ENCODE measurements at places on chromosomes 1 and 21.

DNA sequence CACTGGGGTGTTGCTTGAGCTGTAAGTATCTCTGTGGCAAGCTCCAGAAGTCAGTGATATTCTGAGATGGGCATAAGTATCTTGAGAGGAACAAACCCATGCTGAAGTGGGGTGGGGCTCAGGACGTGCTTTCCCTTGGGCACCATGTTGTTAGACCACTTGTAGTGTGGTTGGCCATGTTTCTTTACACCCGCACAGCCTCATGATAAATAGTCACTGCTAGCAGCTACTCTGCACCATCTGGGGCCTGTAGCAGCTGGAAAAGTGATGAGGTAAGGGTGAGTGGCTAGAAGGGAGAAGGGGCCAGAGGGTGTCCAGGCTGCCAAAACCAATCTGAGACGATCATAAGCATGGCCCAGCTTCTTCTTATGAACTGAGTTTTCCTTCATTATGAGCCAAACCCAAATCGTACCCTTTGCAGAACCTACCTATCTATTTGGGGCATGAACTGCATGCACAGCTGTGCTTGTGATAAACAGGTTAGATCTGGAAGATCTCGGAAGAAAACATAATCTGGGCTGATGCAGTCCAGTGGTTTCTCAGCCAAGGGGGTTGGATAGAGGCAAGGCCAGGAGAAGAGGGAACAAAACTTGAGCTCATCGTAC lies 91.9 kb upstream of the IRF2BP2 start:
- no peak for DNase-seq

GRCh38 chr1:26727476-26727875 lies 31.7 kb downstream of the ARID1A start:
- no peak for DNase-seq

DNA sequence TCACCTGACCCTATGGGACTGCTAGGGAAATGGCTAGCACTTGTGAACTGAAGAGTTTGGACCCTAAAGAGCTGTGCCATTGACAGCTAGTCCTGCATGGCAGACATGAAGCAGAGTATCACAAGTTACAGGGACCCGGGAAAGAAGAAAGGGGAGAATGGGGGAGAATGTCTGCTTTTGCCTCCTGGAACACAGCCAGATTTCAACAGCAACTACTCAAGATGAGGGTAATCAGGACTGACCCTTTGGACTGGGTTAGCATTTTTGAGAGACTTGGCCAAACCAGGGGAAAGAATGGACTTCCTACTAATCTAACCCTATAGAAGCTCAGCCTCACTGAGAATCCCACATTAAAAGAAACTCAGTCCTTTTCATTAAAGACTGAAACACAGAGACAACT lies 8.7 kb upstream of the UTP25 start:
- DNase-seq = no peak

DNA sequence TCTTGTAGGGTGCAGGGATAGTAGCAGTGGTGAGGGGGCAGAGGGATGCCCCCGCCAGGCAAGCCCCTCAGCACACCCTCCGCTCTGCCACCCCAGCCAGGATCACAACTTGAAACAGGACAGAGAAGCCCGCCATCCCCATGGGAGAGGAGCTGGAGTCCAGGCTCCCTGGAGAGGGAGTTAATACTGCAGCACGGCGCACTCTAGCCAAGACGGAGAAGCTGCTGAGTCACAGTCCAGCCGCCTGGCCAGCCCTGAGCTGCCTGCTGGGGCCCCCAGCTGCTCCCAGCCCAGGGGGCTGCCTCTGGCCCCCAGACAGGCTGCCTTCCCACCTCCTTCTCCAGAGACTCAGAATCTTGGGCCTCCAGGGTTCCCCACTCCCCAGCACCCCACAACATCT lies 87.2 kb downstream of the SYT2 start:
- DNase-seq = peak; percentile 34

- no peak for DNase-seq
Measured at GRCh38 chr1:53376041-53376461, 48.2 kb upstream of the LRP8 start.

GRCh38 chr1:244536316-244536715 lies 75.2 kb downstream of the CATSPERE start:
- no peak for DNase-seq

DNA sequence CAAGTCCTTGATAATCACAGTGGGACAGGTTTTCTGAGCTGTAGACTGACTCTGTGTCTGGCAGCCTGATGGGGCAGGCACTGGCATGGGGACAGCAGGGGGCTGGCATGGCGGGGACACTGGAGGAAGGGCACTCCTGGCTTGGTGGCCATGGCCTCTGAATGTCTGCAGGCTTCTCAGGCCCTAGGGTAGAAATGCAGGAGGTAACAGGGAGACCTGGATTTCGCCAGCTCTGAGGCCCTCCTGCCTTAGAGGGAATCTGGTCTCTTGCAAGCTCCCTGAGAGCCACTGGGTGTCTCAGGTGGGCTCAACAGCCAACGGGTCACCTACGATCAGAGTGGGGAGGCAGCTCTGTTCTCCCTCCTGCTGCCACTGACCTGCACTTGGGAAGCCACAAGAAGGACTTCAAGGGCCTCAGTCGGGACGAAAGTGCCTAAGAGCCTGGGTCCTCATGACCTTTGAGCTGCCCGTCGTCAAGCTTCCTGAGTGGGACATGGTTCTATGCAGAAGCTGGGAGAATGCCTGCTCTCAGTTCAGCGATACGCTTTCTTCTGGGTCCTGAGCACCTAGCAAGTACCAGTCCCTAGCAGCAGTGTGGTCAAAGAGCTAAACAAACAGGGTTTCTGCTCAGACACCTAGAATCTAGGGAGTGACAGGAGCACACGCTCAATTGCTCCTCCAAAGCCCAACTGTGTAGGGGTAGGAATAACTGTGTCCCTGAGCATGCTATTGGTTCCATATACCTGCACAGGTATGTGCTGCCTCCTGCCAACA lies 569.0 kb downstream of the PTPRU start:
- DNase-seq = no peak

DNA sequence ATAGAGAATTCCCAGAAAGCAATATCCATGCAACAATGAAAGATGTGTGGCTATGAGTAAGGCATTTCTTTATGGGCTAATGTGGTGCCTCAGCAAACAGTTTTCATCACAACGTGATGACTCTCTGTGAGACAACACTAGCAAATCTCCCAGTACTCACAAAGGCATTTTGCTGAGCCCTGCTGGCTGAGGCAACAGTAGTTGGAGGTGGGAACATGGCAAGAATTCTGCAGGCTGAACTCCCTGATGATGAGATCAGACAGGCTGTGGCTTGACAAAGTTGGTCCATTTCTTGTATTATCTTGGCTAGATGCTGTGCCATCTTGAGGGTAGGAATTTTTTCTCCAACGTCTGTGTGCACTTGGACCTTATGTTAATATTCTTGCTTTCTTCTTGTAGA lies 24.6 kb downstream of the PROX1 start:
- DNase-seq = no peak

DNA sequence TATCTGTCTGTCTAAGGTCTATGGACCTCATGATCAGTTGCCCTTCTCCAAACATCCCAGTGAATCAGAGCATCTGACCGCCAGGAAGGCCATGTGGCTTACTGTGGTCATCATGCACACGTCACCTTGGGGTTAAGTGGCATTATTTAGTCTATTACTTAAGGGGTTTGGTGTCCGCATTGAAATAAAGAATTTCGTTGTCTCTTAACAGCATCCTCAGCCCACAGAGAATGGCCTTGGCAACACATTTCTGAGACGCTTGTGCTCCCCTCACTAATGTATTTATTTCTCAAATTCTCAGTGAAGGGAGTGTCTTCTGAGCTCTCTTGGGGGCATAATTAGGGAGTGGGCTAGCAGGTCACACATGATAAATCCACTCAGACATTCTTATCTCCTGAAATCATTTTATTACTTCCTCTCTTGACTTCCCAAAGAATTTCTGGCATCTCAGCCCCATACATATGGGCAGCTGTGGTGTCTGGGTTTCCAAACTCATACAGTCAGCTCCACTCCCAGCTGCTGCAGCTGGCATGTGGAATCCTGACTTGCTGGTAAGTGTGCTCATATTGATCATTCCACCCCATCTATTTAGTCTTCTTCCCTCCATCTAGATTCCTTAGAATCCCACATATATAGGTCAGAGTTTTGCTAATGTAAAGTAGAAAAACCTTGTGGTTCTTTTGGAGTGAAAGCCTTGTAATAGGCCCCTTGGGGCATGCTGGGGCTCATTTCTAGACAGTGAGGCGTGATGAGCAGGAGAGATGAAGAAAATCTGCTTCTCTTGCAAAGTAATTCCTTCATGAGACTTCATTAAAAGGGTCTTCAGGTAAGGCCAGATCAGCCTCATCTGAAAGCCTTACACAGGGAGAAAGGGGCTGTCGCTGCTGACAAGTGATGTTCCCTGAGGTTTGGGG lies 110.5 kb downstream of the HHAT start:
- DNase-seq = peak; percentile 35

DNA sequence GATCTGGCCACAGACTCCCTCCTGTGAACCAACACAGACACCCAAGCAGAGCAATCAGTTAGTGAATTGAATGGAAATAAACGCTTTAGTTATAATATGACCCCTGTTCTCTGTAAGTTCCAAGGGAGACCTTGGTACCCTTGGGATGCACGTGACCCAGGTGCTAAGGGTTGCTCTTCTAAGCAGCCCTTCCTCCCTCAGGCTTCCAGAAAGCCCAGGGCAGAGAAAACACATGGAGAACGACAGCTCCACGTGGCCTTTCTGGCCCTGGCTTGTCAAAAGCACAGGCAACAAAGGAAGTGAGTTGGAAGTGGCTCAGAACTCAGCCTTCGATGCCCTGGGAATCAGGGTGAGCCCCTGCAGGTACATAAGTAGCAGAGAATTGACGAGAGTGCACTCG lies 57.4 kb downstream of the LACTBL1 start:
- DNase-seq = no peak

DNA sequence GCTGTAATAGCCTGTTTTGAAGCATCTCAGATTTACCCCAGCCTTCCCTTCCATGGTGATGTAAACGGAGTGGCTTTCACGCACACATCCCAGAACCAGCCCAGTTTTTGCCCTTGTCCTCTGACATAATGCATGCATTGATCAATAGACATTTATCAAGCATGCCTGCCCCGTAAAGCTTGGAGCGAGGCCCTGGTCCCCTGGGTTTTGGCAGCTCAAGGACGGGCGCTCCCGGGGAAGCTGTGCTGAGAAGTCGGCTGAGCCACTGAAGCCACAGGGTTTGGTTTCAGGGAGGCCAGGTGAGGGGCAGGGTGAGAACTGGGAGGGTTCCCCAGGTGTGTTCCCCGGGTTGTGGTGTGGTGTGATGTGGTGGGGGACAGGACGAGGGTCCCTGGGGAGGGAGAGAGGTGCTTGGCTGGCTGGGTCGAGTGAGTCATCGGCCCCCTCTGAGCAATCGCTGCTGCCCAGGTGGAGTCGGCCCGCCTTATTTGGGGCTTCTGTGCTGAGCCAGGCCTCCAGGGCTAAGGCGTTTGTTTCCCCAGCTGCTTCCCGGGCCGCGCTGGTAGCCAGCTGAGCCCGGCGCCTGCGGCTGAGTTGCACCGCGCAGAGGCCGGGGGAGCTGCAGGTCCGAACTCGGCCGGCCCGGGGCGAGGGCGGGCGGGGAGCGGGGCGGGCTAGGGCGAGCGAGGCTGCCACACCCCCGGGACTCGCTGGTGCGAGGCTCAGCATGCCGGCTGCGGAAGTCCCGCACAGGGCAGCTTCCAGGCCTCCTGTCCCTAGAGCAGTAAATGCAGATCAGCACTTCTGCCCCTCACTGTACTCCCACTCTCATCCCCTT lies 23.6 kb downstream of the ATP2B4 start:
- DNase-seq = peak; percentile 54

- DNase-seq = no peak
Measured at GRCh38 chr21:33162436-33162951, 67.2 kb upstream of the IFNAR2 start.

- no peak for DNase-seq
Measured at GRCh38 chr21:44697811-44698734, 1.1 kb downstream of the KRTAP10-12 start.

- peak; percentile 82 for DNase-seq
Measured at GRCh38 chr21:37072274-37072987, 440 bp downstream of the PIGP start.

GRCh38 chr1:53372501-53372951 lies 44.7 kb upstream of the LRP8 start:
- no peak for DNase-seq

DNA sequence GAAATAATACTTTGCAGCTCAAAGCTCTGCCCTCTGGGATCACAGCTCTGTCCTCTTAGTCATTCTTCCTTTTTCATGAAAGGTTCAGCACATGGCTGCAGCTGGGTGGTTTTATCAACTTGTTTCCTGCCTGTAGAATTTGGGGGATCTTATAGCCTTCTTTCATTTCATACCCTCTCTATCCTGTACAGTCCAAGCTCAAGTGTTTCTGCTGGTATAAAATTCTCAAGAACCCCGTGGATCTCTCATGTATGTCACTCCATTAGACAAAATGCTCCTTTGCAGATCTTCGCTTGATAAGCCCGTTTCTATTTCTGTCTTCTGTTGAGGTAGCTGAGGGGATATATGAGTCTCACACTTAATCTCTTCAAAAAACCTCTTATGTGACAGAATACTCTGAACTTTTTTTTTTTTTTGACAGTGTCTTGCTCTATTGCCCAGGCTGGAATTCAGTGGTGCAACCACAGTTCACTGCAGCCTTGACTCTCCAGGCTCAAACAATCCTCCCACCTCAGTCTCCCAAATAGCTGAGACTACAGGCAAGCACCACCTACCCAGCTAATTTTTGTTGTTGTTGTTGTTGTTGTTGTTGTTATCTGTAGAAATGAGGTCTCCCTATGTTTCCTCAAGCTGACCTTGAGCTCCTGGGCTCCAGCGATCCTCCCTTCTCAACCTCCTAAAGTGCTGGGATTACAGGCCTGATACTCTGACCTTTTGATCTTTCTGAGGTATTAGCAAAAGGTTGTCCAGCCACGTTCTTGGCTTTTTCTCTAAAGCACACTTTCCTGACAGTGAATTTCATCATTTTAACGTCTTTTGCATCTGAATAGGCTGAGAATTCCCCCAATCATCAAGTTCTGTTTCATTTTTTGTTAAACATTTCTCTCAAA lies 24.6 kb upstream of the COL9A2 start:
- no peak for DNase-seq

DNA sequence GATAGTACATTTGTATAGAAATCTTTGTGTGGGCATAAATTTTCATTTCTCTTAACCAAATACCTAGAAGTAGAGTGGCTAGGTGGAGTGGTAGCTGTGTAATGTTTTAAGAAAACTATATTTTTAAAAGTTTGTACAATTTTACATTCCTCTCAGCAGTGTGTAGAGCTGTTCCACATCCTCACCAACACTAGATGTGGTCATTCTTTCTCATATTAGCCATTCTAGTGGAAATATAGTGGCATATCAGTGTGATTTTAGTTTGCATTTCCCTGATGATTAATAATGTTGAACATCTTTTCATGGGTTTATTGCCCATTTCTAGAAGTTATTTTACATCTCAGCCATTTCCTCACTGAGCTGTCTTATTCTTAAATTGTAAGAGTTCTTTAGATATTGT lies 65.5 kb downstream of the ITSN1 start:
- DNase-seq = no peak

All from AG08396 (cell line).